ENCODE measurements at places on chromosomes 12 and 14.

DNA sequence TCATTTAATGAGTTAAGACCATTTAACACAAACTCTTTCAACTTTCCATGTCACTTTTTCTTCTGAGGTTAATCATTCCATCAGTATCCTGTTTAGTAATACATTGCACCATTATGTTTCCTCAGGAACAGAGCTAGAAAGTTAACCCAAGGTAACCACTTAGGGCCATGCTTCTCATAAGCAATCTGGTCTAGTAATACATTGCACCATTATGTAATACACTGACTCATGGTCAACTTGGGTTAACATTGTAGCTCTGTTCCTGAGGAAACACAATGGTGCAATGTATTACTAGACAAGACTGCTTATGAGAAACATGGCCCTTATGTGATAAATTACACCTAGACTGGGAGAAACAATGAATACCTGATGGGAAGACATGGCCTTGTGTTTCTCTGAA, 21.7 kb downstream of the ERH start:
- DNase-seq: no peak

- DNase-seq: no peak
Measured at GRCh38 chr14:54942913-54943312, 40.3 kb upstream of the GCH1 start.

DNA sequence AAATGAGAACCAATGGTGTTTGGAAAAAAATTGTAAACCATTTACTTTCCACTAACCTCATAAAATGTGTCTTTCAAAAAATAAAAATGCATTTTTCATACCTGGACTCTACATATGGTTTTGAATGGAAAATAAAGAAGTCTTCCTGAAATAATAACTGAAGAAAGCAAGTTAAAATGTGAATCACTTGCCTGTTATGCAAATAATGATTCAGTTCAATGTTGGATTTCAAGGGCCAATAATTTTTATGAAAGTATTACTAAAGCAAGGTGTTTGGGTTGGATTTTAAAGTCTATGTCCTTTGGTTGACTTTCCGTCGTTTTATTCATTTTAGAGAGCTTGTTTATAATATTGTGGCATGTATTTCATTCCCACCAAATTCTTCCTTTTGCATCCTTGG, 138.7 kb downstream of the CCDC91 start:
- no peak for DNase-seq

GRCh38 chr12:26062566-26062965, 62.3 kb downstream of the BHLHE41 start:
- peak; percentile 17 for DNase-seq

- no peak for DNase-seq
Measured at GRCh38 chr14:68390741-68391140, 402.1 kb downstream of the ZFP36L1 start.

GRCh38 chr12:26524862-26525465, 308.0 kb downstream of the ITPR2 start:
- peak; percentile 2 for DNase-seq

- no peak for DNase-seq
Measured at GRCh38 chr14:54713379-54713778, 146.5 kb downstream of the SAMD4A start.

GRCh38 chr12:127389923-127390322, 877.0 kb upstream of the TMEM132C start:
- DNase-seq: peak; percentile 13

GRCh38 chr12:115096588-115097397, 412.8 kb upstream of the TBX3 start:
- peak; percentile 37 for DNase-seq

- no peak for DNase-seq
Measured at GRCh38 chr14:69137843-69138535, 14.9 kb downstream of the DCAF5 start.

GRCh38 chr12:102642199-102642598, 161.8 kb upstream of the IGF1 start:
- DNase-seq: no peak
